ENCODE measurements at places on chromosomes 3 and 15.

DNA sequence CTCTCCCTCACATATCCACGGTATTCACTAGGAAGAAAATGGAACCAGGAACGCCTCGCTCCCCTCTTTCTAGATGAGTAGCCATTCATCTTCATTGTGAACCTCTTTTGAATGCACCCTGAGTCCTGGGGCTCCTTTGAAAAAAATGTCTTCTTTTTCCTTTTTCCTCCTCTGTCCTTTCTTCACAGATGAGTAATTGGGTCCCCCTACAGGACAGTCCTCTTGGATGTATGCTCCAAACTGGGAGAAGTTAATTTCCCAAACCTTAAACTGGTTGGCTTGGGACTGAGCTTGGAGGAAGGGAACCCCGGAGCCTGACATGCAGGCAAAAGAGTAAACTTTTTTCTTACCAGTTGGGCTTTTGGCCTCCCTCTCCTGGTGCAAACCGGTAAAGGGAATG lies 108.8 kb downstream of the DPH6 start:
- no peak for DNase-seq

DNA sequence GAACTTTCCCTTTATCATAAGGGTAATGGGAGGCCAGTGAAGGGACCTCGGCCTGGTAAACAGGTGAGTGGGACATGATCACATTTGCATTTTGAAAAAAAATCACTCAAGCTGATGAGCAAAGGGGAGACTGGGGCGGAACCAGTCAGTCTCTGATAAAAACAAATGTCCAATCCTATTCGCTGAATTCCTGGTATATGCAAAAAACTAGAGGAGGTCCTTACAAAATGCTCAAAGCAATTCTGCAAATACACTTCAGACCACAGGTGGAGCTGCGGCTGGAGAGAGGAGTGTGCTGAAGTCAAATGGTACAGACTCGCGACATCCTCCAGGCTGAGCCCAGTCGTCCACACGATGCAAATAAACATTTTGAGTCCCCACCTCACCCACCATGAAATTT lies 166.7 kb downstream of the FOXP1 start:
- DNase-seq, result no peak

DNA sequence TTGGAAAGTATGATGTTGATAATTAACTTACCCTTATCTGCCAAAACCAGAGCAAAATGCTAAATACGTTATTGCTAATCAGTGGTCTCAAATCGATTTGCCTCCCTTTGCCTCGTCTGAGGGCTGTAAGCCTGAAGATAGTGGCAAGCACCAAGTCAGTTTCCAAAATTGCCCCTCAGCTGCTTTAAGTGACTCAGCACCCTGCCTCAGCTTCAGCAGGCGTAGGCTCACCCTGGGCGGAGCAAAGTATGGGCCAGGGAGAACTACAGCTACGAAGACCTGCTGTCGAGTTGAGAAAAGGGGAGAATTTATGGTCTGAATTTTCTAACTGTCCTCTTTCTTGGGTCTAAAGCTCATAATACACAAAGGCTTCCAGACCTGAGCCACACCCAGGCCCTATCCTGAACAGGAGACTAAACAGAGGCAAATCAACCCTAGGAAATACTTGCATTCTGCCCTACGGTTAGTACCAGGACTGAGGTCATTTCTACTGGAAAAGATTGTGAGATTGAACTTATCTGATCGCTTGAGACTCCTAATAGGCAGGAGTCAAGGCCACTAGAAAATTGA lies 59.7 kb downstream of the DCUN1D1 start:
- no peak for DNase-seq

GRCh38 chr3:138747225-138747624 lies 87.5 kb downstream of the PIK3CB start:
- DNase-seq, result no peak

DNA sequence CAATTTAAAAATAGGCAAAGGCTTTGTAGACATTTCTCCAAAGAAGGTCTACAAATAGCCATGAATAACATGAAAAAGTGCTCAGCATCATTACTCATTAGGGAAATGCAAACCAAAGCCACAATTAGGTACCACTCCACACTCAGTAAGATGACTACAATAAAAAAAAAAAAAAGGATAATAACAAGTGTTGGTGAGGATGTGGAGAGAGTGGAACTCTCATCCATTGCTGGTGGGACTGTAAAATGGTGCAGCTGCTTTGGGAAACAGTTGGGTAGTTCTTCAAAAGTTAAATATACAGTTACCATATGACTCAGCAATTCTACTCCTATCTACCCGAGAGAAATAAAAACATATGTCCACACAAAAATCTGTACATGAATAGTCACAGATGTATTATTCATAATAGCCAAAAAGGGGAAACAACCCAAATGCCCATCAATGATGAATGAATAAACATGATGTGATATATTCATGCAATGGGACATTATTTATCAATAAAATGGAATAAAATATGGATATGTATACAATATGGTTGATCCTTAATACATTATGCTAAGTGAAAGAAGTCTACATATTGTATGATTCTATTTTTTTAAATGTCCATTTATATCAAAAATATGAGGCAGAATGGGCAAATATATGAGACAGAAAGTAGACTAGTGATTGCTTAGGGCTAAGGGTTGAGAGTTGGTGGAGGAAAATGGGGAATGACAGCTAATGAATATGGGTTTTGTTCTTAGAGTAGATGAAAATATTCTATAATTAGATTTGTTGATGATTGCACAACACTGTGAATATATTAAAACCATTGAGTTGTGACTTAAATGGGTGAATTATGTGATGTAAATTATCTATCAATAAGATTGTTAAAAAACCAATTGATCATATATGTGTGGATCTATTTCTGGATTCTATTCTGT lies 66.1 kb upstream of the SMAD3 start:
- no peak for DNase-seq

- no peak for DNase-seq
Observed at GRCh38 chr15:94083467-94084052, 147.8 kb upstream of the MCTP2 start.

DNA sequence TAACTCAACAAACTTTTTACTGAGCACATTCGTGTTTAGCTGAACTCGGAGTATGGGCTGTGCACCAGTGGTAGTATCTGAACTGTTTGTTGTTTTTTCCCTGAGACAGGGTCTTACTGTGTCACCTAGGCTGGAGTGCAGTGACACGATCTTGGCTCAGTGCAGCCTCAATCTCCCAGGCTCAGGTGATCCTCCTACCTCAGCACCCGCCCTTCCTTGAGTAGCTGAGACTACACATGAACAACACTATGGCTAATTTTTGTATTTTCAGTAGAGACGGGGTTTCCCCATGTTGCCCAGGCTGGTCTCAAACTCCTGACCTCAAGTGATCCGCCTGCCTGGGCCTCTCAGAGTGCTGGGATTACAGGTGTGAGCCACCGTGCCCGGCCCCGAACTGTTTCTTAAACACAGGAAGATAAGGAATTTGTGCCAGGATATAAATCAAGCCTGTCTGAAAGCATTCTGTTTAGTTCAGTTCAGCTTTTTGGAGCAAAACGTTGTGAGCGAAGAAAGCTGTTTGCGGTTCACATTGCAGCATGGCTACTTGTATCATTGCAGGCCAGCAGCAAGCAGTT lies 40.4 kb upstream of the SKOR1 start:
- no peak for DNase-seq

DNA sequence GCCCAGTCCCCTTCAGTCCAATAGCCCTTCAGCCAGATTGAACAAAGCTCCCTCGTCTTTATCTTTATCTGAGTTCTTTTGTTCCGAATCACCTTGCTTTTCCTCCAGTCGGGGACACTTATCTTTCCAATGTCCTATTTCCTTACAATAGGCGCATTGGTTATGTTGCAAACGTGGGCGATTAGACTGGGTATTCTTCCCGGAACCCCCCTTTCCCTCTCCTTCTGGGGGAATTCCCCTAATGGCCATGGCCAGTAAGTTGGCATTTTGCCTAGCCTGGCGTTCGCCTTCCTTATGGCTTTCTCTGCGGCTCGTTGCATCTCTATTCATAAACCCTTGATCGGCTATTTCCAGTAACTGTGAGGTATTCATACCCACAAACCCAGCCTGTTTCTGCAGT lies 82.2 kb upstream of the VEPH1 start:
- DNase-seq, result no peak

DNA sequence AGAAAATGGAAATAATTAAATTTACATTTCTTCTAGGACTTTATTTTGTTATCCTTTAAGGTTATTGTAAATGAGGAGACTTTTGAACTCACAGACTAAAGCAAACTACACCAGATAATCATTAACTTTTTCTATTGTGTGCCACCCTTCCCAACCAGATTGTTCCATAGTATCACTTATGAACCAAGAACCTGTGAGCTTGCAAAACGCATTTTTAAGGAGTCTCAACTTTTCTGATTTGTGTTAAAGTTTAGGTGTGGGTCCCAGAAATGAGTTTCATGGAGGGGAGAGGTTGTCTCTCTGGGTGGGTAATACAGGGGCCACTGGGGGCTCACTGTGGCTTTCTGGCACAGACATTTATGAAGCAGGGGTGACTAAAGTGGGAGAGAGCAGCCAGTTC lies 75.7 kb downstream of the IGF1R start:
- no peak for DNase-seq

GRCh38 chr3:134054231-134054630 lies 24.5 kb upstream of the SLCO2A1 start:
- DNase-seq, result no peak

DNA sequence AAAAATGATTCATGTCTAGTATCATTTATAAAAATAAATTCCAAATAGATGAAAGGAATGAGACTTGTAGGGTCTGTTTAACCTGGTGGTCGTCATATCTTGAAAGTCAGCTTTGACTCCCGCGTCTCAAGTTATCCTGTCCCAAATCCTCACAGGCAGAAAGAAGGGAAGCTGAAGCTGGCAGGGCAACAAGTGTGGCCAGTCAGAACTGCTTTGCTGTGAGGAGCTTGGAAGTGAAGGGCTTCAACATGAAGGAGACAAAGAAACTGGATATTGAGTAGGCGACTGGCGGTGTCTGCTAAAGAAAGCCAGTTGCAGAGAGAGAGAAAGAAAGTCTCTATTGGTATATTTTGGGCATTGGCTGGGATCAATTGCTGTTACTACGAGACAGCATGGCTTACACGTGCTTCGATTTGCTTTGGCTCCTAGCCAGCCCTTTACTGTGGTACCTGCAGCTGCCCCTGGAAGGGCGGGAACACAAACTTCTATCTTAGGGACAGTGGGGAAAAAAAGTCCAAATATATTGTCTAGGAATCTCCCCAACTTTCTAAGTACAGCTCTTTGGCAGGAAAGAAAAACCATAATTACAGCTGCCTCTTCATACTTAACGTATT lies 107.2 kb downstream of the CHST2 start:
- no peak for DNase-seq

DNA sequence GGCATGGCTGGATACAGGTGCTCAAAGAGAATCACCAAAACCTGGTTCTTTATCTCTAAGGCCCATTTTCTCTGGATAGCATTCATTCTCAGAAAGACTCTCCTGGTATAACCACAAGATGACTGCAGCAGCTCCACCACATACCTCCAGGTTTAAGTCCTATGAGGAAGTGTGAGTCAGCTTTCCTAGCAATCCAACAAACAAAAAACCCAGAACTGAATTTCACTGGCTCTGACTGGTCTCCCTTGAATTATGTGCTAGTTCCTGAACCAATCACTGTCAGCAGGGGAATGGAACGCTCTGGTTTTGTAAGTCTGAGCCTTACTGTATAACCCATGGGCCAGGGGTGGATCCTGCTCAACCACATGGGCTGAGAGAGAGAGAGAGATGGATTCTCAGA lies 27.2 kb downstream of the MRPL46 start:
- DNase-seq, result no peak

DNA sequence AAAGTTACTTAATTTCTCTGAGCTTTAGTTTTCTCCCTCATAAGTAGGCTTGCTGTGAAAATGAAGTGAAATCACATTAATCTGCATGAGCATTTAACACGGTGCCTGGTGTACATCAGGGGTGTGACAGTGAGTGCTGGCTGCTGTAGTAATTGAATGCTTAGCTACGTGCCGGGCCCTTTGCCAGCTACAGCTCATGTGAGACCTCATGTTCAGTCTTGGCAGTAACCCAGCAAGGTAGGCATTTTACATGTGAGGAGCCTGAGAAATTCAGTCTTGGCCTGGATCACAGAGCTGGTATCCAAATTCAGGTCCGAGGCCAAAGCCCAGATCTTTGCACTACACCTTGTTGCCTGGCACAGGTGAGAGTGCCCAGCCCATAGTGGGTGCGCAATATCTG lies 9.1 kb downstream of the GHRL start:
- no peak for DNase-seq

DNA sequence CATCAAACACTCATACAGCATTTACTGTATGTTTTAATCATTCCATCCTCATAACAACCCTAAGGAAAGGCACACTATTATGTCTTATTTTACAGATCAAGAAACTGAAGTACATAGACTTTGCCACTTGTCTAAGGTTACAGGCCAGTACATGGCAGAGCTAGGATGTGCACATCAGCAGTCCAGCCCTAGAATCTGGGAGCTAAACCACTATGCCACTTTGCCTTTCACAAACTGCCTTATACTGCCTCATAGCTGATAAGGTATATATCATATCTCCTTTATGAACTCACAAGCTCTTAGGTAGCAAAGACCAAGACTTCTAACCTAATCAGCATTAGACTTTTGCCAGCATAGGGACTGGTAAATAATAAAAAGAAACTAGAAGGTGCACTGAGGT lies 49.1 kb downstream of the MYO9A start:
- no peak for DNase-seq

DNA sequence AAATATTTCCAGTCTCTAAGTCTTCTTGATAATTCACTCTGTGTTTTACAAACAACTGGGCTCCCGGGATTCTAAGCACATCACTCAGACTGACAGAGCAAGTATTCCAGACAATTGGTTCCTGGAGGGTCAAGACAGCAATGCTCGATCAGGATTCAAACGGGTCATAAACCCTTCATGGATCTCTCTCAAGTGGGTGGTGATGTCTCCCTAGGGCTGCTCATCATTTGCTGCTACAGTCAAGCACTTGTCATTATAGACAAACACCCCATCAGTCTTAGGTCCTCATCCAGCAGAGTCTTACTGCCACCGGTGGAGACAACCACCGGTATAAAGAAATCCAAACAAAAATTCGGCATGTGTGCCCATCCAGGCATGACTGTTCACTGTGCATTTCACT lies 921.1 kb downstream of the FHIT start:
- DNase-seq, result no peak

- DNase-seq, result no peak
Observed at GRCh38 chr15:70268698-70269251, 171.1 kb upstream of the TLE3 start.

- DNase-seq, result no peak
Observed at GRCh38 chr3:135238236-135238830, 443.3 kb downstream of the EPHB1 start.

GRCh38 chr3:24863215-24863614 lies 368.6 kb upstream of the THRB start:
- no peak for DNase-seq
